ENCODE measurements at places on chromosomes 3 and 15.

DNA sequence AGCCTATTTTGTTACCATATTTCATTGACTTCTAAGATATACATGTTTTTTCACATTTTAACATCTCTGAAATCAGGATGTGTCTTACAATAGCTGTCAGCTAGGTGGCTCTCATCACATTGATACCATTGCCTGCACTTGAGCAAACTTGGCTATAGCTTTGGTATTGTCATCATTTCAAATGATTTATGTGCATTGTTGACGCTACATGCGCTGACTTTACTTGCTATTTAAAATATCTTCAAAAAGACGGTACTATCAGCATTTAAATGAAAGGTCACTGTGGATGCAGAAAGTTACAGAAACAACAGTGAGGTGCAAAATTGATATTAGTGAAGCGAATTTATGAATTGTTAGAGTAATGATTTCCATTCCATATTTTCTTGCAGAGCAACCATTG lies 54.0 kb upstream of the ABHD2 start:
- DNase-seq, result no peak

GRCh38 chr15:99593070-99593469 lies 27.3 kb downstream of the MEF2A start:
- no peak for DNase-seq

- DNase-seq, result no peak
These were observed 21.6 kb downstream of the RYK start for GRCh38 chr3:134229038-134229437.

- DNase-seq, result no peak
These were observed 238.3 kb upstream of the SLITRK3 start for GRCh38 chr3:165434516-165434915.

DNA sequence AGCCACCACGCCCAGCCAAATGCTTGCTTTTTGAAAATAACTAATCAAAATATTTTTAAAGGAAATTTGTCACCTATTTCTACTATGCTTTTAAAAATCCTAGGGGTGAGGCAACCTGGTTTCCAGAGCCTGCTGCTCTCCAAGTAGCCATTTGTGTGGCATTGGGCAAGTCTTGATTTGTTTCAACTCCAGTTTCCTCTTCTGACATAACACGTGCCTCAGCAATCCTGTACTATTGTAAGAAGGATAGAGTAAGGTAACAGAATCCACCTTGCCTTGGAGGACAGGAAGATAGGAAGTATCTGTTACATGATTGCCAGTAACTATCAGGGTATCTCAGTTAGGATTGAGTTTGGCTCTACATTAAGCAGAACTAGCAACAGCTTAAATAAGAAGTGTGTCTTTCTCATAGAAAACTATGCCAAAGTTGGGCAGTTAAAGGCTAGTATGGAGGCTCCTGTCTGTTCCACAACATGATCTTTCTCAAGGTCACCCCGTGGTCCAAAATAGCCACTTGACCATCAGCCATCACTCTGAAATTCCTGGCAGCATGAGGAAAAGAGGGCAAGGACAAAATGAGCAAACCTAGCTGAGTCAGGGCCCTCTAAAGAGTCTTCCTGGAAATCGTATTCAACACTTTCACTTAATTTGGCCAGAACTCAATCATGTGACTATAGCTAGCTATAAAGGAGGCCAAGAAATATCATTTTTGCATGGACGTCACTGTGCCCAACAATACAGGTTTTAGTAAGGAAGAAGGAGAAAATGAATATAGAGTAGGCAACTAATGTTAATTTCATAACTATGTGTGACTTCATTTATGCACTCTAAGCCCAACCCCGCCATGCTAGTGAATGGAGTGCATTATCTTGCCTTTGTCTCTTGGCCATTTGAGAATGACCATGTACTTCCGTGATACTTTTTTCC lies 66.1 kb downstream of the HMG20A start:
- DNase-seq, result no peak

GRCh38 chr15:100602823-100603393 lies 519 bp downstream of the ASB7 start:
- DNase-seq, result no peak

DNA sequence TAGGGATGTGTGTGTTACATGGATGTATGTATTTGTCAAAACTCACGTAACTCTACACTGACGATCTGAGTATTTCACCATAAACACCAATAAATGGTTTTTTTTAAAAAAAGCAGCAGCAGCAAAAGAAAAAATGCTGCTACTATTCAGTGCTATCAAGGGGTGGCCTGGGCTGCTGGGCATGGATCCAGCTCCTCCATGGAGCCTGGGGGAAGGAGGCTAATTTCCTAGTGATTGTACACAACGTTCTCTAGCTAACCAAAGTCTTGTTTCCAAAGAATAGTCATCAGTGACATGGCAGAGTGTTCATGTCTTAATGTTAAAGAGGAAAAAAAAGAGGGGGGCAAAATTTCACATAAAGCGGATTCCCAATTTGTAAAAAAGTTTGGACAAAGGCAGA lies 29.0 kb downstream of the POMGNT2 start:
- no peak for DNase-seq

DNA sequence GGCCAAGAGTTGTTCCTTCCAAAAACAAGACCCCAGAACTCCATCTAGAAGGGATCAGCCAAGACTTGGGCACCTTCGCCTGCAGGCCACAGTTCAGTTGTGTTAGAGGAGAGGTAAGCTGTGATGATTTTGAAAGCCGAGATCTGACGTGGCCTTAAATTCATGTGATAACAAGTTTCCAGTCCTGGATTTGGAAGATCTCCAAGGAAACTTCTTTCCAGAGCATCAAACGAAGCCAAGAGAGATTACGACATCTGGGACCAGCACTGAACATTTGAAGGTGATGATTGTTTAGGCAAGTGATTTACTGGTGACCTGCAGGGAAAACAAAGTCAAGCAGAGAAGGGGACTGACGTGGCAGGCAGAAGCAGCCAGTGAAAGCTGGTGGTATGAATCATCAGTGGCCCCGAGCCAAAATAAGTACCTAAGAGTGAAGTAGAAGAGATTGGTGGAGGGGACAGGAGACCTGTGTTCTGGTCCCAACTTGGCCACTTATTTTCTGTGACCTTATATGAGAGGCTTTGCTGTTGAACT lies 339.0 kb upstream of the PROK2 start:
- peak; percentile 77 for DNase-seq

DNA sequence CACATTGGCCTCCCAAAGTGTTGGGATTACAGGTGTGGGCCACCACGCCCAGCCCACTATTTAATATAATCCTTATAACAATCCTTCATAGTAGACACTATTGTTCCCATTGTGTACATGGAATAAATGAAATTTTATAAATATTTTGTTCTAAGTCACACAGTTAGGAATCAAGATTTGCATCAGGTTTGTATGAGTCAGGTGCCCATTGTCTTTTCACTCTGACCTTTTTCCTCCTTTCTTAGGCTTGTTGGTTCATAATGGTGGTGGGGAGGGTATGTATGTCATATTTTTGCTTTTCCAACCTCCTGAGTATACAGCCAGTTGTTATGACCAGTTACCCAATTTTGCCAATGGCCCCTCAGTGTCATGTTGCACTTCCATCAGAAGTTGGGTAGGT lies 18.0 kb upstream of the SLC30A4 start:
- DNase-seq, result no peak

- DNase-seq, result no peak
These were observed 444.6 kb downstream of the GRM7 start for GRCh38 chr3:7305561-7305960.

DNA sequence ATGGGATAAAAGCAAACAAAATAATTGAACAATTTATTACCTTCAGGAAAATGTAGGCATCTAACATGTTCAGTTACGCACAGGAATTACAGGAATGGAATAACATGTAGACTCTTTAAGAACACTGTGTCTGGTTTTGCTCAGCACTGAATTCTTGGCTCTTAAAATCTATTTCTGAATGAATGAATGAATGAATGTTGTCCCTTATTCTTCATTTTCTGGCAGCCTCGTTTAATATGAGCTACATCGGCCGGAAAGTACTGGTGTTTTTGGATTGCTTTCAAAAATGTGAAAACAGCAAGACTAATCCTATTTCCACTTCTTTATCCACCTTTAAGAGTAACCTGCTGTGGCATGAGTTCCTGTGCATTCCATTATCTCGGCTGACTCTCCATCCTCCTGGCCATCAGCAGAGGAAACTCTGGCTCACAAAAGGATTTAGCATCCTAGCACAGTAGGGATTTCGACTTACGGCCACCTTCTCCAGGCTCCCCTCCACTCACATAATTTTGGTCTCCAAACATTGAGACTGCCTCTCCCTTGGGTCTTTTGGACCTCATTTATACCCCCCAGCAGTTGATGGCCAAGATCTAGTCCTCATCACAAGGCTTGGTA lies 145.3 kb downstream of the FOXP1 start:
- DNase-seq, result no peak

- no peak for DNase-seq
These were observed 58.1 kb upstream of the VILL start for GRCh38 chr3:37932505-37932904.

GRCh38 chr3:160448845-160449635 lies 546 bp downstream of the TRIM59 start:
- DNase-seq, result no peak

DNA sequence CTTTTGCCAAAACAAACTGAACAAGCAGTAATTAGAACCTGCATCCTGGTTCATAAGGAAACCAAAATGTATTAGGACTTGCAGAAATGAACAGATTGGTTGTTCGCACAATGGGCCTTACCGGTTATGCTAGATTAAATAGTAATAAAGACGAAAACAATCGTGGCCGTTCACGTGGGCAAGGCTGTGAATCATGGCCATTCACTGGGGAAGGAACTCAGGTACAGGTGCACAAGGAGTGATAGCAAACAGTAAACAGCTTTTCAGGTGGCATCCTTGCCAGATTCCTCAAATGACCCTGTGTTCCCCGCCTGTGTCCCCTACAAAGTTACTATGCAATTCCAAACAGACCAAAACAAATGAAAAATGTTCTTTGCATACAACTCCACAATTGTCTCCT lies 8.2 kb downstream of the LRIG1 start:
- DNase-seq, result no peak

GRCh38 chr15:81301815-81302399 lies 22.0 kb downstream of the STARD5 start:
- DNase-seq, result no peak

DNA sequence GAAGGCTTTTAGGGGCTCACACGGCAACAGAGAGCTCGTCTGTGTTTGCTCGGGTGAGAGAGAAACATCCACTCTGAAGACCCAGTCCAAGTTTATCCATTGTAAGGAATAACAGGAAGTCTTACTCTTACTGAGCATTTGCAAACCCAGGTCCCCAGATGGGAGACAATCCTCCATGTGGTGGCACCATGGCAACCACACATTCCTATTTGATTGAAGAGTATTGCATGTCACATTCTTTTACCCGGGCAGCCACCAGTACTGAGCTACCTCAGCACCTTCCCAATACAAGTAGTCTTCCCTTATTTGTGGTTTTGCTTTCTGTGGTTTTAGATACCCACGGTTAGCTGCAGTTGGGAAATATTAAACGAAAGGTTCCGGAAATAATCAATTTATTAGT lies 302.9 kb upstream of the RASGRP1 start:
- no peak for DNase-seq

DNA sequence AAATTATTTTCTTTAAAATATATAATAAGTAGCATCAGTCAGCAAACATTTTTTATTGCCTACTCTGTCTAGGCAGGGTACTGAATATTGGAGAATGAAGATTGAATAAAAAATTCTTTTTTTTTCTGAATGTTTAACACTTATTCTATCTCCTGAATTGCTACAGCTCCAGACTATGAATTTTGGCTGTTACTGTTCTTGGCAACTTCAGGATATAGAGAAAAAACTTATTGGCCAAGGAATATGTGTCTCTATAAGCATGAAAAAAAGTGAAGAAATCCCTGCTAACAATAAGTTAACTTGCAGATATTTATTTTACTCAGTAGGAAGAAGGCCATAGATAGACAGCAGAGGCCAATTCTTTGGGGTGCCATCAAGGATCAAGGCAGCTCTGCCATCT lies 309.6 kb downstream of the RBMS3 start:
- DNase-seq, result no peak

GRCh38 chr3:36312351-36312750 lies 68.0 kb upstream of the STAC start:
- DNase-seq, result no peak

DNA sequence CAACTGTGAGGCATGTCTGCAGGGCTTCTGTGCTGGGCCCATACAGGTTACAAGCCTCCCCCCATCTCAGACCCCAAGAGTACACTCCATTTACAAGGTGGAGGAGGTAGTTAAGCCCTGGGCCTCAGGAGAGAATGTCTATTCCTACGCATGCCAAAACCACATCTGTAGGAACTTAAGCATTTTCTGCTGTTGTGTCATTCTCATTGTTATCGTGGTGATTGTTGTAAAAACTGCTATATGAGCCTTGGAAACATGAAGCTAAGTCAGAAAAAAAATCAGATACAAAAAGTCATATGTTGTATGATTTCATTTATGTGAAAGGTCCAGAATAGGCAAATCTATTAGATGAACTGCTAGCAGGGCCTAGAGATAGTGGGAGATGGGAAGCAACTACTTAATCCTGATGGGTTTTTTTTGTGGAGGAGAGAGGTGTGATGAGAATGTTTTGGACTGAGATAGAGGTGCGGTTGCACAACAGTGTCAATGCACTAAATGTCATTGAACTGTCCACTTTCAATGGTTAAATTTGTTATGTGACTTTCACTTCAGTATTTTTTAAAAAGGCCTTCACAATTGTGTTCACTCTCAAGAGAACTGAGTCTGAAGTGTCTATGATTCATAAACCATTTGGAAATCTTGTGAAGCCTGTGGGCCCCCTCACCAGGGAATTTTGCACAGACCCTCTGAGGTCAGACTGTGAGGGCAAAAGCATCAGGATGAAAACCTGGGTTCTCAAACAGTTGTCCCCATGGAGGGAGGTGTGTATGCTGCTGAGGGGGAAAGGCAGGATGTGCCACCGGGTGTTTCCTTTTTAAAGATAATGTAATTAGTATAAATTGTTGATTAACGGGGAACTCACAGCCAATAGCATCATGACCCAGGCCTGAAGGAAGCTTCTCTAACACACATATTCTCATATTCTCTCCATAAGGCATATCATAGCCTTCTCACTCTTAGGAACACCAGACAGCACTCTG lies 3.2 kb downstream of the RTP3 start:
- DNase-seq, result no peak

DNA sequence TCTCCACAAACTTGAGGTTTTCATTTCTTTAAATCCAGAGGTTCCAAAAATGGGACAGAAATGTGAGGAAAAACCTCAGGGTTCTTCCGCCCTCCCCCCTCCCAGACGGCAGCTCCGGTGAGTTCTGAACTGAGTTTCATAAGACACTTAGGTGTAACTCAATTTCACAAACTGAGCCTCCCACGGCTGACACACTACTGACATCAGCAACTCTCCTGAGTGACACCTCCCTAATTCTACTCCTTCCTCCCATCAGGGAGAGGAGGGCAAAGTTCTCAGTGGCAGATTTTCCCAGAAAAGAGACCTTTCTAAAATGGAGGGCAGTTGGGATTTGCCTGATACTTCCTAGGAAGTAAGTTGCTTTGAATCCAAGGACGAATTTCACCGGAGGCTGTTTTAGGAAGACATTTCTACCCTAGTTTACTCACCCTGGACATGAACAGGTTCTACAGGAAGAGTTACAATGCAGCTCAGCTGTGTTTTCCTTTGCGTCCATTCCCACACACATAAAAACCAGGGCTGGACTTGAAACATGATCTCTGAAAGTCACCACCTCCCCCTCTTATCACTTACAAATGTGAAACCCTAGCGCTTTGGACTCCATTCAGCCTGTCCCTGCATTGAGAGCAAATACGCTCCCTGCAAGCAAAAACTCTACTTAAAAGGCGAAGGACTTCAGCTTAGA lies 78.1 kb upstream of the LMOD3 start:
- DNase-seq, result peak; percentile 33

GRCh38 chr3:39804951-39805350 lies 4.5 kb upstream of the MYRIP start:
- DNase-seq, result no peak

Measured in uterus (tissue), 4 donors.